ENCODE measurements at places on chromosomes 2 and 18. TPM values are rescaled to one million over a fixed set of nuclear protein-coding genes. Genes with fewer than 3 reads are reported as not detected.

Gene CROCC2
- not detected for total RNA-seq

Gene CDH2
- 0.15 TPM for total RNA-seq

Gene LYPD6B
- 6.1 TPM for total RNA-seq

- no peak overlapping the region for H3K27ac ChIP-seq
- H3K36me3 ChIP-seq: no peaks in the 10 kb centered on the region
- H3K4me1 ChIP-seq: no peaks in the 10 kb centered on the region
- H3K4me3 ChIP-seq: no peak overlapping the region
- DNase-seq: peak; percentile 94
- no peaks in the 10 kb centered on the region for H3K27me3 ChIP-seq
These were observed 43.5 kb upstream of the LMAN1 start for GRCh38 chr18:59402432-59403090.

- no peak overlapping the region for H3K27ac ChIP-seq
- DNase-seq: no peak
- no peaks in the 10 kb centered on the region for H3K36me3 ChIP-seq
- H3K4me3 ChIP-seq: no peak overlapping the region
These were observed 3.0 kb downstream of the EXOC6B start for GRCh38 chr2:72822794-72823193.

- H3K27ac ChIP-seq: peak overlapping the region; percentile 82
- H3K36me3 ChIP-seq: no peaks in the 10 kb centered on the region
- H3K27me3 ChIP-seq: no peaks in the 10 kb centered on the region
These were observed 88.9 kb downstream of the MYL12B start for GRCh38 chr18:3350566-3351527.

DNA sequence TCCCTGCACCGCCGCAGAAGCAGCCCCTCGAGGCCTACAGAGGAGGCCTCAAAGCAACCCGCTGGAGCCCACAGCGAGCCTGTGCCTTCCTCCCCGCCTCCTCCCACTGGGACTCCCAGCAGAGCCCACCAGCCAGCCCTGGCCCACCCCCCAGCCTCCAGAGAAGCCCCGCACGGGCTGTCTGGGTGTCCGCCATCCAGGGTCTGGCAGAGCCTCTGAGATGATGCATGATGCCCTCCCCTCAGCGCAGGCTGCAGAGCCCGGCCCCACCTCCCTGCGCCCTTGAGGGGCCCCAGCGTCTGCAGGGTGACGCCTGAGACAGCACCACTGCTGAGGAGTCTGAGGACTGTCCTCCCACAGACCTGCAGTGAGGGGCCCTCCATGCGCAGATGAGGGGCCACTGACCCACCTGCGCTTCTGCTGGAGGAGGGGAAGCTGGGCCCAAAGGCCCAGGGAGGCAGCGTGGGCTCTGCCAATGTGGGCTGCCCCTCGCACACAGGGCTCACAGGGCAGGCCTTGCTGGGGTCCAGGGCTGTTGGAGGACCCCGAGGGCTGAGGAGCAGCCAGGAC, 31.2 kb downstream of the GPC1 start:
- H3K27me3 ChIP-seq: no peaks in the 10 kb centered on the region
- H3K27ac ChIP-seq: no peak overlapping the region
- H3K36me3 ChIP-seq: no peaks in the 10 kb centered on the region
- H3K4me1 ChIP-seq: no peaks in the 10 kb centered on the region
- DNase-seq: no peak
- H3K4me3 ChIP-seq: no peak overlapping the region

DNA sequence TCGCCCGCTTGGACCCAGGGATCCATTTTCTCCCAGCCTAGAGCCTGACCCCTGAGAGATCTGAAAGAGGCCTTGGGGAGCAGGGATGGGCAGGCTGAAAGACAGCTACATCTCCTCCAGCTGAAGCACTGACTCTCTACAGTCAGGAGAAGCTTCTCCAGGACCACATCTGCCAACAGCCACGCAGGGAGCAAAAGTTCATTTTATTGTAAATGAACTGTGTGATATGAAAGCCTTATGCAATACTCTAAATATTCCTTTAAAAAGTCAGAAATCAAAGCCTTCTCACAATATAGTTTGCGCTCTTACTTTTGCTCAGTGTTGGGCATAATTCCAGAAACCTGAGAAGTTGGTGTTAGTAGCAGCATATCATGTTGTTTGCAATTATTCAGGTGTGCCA, 428.9 kb upstream of the RAB6C start:
- no peak for DNase-seq
- H3K27me3 ChIP-seq: peaks cover 41% of the 10 kb centered on the region
- H3K4me3 ChIP-seq: no peak overlapping the region
- H3K27ac ChIP-seq: no peak overlapping the region

DNA sequence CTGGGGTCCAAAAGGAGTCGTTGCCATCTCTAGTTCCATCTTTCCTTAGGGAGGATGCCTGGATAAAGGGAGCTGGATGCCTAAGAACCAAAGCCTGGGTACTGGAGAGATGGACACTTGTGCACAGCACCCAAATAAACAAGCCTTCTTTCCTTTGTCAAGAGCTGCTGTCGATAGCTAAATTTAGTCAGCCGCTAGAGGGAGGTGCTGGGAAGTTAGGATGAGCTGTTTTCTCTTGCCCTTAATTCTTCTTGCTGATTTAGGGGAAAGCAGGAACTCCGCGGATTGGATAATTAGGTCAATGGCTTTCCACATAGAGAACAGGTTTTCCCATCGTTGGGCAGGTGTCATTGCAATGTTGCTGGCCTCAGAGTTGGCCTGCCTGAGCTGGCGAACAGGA, 30.9 kb upstream of the SERPINB12 start:
- H3K36me3 ChIP-seq: no peaks in the 10 kb centered on the region
- H3K27me3 ChIP-seq: no peaks in the 10 kb centered on the region
- peak; percentile 82 for DNase-seq
- no peaks in the 10 kb centered on the region for H3K4me1 ChIP-seq
- H3K27ac ChIP-seq: no peak overlapping the region

GRCh38 chr2:28505361-28505760, 9.5 kb downstream of the PLB1 start:
- no peak for DNase-seq
- peaks cover 14% of the 10 kb centered on the region for H3K4me1 ChIP-seq
- no peaks in the 10 kb centered on the region for H3K27me3 ChIP-seq
- no peaks in the 10 kb centered on the region for H3K36me3 ChIP-seq
- H3K4me3 ChIP-seq: no peak overlapping the region
- H3K27ac ChIP-seq: no peak overlapping the region

DNA sequence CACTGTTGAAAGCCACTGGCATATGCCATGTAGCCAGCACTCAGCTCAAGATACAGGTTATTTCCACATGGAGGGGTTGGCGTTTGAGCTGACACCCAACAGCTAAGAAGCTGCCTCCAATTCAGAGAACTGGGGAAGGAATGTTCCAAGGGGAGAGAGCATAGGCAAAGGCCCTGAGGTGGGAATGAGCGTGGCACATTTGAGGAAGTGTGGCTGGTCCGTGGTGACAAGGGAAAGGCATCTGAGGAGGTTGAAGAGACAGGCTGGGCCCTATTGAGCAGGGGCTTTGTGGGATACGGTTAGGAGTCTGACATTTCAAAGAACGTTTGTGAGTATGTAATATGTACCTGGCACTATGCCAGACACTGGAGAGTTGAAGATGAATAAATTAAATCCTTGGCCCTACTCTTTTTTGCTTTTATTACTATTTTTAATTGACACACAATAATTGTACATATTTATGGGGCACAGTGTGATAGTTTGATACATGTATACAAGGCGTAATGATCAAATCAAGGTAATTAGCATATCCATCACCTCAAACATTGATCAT, 27.6 kb upstream of the TMBIM1 start:
- H3K36me3 ChIP-seq: no peaks in the 10 kb centered on the region
- H3K4me3 ChIP-seq: no peak overlapping the region
- no peak overlapping the region for H3K27ac ChIP-seq

Measured in HCT116 (cell line).